ENCODE measurements at places on chromosomes 12 and 14.

DNA sequence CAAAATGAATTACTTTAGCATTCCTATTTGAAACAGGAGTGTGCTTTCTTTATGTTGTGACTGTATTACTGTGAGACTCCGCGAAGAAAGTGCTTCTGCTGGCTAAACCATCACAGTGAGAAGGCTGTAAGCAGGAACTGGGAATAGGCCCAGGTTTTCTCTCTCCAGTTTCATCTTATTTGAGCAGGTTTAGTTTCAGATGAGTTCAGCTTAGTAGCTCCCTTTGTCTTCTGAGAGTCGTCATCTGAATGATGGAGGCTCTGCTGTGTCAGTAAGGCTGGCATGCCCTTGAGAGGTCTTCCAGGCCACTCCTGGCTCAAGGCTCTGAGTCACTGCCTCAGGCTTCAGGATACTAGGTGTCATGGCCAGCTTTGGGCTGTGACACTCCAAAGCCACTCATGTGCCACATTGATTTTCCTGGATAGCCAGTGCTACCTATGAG, 205.6 kb upstream of the RGS6 start:
- DNase-seq, result no peak

- DNase-seq, result peak; percentile 71
Measured at GRCh38 chr14:100297320-100298300, 8.6 kb downstream of the SLC25A29 start.

DNA sequence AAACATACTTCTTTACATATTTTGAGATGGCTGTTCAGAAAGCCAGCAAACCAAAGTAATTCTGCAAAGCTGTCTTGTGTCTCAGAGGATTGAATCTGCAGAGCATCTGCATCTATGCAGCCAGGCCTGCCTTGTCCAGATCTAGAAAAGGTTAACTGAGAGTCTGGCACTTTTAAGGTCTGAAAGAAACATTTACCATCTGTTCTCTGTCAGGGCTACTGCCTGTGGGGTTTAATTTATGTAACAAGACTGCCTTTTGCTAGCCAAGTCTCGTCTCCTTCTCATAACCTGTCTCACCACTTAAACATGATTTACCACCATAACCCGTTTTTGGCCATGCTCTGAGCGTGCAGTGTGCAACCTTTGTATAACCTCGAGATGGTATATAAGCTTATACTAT, 194.2 kb downstream of the SYT10 start:
- DNase-seq, result no peak

DNA sequence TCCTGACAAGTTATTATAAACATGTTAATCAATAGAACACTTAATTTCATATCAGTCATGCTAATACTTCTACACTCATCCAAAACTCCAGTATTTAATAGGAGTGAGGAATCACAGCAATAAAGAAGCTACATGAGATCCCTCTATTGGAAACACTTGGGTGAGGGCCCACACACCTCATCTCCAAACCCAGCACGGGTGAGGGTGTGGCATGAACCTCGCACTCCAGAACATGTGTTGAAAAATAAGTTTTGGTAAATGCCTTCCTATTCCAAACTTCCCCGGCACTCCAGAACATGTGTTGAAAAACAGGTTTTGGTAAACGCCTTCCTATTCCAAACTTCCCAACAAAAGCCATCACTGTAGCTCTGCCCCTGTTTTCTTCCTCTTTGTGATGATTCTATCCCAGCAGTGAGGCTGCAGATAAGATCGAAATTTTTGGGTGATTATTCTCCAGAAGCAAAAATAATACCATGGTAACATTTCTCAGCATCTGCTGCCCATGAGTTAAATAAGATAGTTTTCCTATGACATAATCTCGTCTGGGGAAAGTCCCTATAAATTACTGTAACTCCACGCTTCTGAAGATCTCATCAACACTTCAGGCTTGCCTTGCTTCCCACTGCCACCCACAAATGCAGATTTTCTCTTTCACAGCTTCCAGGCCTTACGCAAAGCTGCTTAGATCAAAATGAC, 24.4 kb upstream of the PTPRB start:
- no peak for DNase-seq

- DNase-seq, result no peak
Measured at GRCh38 chr12:117090816-117091711, 8.2 kb downstream of the TESC start.

DNA sequence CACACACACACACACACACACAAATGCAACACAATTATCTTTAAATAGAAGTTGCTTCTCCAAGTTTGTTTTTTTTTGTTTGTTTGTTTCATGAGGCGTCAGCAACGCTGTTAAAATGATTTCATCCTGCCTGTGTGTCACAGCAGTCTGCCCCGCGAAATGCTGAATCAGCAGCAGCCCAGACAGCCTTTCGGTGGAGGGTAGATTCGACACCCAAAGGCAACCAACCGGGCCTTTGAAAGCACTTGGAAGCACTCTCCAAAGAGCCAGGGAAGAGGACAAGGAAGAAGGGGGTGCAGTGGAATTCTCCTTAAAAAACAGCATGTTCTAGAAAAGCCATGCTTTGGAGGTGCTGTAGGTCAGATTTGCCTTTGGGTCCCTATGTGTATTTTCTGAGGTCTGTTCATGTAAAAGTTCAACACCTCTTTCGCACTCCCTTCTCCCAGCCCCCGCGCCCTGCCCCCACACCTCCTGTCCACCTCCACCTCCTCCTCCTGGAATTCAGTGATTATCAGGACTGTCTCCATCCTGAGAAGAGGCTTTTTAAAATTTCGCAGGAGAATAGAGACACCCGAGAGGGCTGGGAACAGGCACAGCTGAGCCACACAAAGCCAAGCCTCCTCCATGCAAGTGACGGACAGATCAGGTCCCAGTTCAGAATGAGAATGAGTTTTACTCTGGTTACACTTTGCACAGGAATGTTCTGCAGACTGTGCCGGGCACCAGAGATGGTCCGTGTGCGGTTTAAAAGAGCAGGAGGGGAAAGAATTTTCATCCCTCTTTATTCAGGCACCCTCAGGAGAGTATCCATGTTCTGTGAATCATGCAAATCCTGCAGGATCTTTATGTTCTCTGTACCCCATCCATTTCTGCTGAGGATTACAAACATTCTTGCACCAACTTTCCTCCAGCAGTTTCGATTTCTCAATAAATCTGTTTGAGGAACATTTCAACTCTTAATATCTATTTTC, 177.9 kb downstream of the ETV6 start:
- no peak for DNase-seq

GRCh38 chr14:27040552-27040951, 442.7 kb upstream of the NOVA1 start:
- no peak for DNase-seq

GRCh38 chr14:52031781-52032180, 37.1 kb downstream of the NID2 start:
- DNase-seq, result peak; percentile 67

DNA sequence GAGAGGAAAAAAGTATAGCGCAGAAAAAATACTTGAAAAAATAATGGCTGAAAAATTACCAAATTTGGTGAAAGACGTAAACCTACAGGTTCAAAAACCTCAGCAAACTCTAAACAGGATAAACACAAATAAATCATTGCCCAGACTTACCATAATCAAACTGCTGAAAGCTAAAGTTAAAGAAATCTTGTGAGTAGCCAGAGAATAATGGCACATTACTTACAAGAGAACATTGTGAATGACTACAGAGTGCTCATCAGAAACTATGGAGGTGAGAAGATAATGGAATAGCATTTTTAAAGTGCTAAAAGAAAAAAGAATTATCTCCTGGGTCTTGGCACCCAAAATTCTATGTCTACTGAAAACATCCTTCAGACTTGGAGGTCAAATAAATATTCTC, 36.0 kb downstream of the ATF1 start:
- DNase-seq, result no peak

- DNase-seq, result no peak
Measured at GRCh38 chr14:76089575-76089974, 62.1 kb upstream of the GPATCH2L start.

- DNase-seq, result no peak
Measured at GRCh38 chr12:47415054-47415453, 290.8 kb downstream of the RPAP3 start.

GRCh38 chr12:113130457-113131135, 5.0 kb downstream of the RASAL1 start:
- peak; percentile 28 for DNase-seq

DNA sequence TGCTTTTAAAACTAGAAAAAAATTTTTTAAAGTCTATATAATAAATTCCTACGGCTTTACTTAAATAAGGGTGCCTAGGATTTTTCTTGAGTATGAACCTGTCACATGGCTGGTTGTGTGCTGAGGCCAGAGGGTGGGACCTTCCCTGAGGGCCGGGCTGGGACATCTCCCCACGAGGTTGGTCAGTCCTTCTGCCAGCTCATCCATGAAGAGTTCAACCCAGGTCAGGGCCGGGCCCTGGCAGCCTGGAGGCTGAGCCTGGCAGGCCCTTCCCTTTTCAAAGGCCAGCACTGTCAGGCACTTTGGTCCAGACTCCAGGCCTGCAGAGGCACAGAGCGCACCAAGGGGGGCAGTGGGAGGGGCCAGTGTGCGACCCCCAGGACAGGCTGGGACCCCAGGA, 31.7 kb downstream of the TNFAIP2 start:
- DNase-seq, result peak; percentile 16

- peak; percentile 61 for DNase-seq
Measured at GRCh38 chr12:65565601-65566560, 258.4 kb upstream of the HMGA2 start.

- DNase-seq, result peak; percentile 53
Measured at GRCh38 chr14:50666772-50667683, 1.1 kb downstream of the SAV1 start.

DNA sequence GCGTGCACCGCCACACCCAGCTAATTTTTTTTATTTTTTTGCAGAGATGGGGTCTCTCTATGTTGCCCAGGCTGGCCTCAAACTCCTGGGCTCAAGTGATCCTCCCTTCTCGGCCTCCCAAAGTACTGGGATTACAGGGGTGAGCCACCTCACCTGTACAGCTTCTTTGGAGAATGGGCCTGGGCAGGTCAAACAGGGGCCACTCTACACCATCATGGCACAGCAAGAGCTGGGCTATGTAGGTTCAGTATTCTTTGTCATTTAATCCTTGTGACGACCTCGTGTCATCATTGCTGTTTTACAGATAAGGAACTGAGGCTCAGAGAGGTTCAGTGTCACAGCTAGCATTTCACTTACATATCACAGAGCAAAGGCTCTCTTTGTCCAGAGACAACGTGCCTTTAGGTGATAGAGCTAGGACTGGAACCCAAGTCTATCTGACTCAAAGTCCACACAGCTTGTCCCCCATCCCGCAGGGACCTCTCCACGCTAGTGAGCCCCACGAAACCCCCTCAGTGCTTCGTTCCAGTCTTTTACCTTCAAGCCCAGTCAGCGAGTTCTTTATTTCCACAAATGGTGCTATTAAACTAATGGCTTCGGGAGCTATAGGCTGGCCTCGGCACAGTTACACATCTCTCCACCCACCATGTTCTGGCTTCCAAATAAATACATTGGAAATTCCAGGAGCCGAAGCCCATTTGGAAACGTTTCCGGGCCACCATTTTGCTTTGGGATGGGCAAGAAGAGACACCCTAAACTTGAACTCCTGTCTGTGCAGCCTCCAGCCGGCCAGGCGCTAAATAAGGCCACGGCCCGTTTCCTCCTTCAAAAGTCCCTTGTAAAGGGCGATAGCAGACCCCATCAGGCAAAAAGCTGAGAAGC, 660 bp upstream of the MAP1LC3B2 start:
- no peak for DNase-seq

DNA sequence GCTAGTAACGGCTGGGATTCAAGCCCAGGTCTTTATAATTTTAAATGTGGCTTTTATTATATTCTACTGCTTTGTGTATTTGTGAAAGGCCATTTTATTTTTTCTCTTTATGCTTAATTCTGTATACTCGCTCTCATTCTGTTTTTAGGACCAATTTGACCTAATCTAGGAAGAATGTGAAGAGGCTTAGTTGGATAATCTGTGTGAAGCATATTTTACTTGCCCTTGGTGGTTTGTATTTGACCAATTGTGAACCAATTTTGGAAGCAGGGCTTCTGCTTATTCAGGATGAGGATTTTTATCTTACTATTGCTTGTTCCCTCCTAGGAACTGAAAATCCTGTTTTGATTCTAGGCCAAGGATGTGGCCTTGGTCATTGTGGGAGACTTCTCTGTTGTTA, 113.1 kb downstream of the TTC6 start:
- no peak for DNase-seq

GRCh38 chr14:55556929-55557623, 22.9 kb upstream of the KTN1 start:
- peak; percentile 54 for DNase-seq

DNA sequence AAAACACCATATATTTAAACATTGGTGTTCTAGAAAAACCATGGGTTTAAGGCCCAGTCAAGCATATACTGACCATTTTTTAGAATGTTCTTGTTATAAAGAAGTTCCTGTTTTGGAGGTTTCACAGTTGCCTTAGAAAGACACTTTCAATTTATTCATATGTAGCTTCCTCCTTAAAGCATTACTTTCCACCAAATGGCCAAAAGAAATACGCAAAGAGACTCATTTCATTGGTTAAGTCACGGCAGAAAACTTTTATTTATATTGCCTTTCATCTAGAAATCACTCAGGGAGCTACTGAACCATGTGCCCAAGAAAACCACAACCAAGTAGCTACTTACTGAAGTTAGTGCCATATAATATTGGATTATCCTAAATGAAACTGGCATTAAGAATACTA, 40.0 kb downstream of the MYBPC1 start:
- DNase-seq, result no peak

DNA sequence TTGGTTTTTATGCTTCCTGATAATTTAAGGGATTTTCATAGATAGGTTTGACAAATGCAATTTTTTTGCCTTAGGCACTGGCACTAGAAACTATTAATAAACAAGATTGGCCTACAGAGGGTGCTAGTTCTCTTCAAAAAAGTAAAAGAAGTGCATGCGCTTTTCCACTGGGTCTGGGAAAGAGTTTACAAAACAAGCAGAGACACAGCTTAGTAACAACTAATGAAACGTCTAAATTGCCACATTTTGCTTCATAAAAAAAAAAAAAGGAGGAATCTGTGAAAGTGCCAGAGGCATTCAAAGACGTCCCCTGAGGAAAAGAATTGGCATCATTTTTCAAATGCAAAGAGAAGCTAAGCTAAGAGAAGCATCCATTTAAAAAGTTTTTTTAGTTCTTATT, 58.3 kb upstream of the EEA1 start:
- peak; percentile 78 for DNase-seq

DNA sequence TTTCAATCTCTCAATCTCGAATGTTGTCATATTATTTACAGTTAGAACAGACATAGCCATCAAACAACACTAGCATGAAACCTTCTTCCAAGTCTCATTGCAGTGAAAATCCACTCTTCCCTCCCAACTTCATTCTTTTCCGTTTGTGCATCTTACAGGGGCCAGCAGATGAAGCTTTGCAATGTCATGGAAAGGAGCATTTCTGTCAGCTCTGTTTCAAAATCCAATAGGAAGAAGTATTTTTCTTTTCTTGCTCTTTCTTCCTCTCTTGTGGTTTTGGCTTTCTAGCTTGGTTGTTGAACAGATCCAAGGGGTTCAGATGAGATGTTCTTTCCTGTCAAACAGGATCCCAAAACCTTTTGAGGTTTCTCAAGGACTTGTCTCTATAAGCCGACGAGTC, 416.6 kb downstream of the AEBP2 start:
- DNase-seq, result no peak

GRCh38 chr12:8032242-8033152, at the start of gene FOXJ2:
Gene FOXJ2, plus strand, starts transcription at chr12:8032716. Its CDS starts 7,117 bp downstream, at chr12:8039833.
- peak; percentile 66 for DNase-seq
